ENCODE measurements at places on chromosomes 5 and 9.

- DNase-seq: no peak
Measured at GRCh38 chr9:127779136-127779981, 893 bp upstream of the SH2D3C start.

GRCh38 chr9:97237951-97238889 is 69.2 kb upstream of the CCDC180 start:
- peak; percentile 70 for DNase-seq

DNA sequence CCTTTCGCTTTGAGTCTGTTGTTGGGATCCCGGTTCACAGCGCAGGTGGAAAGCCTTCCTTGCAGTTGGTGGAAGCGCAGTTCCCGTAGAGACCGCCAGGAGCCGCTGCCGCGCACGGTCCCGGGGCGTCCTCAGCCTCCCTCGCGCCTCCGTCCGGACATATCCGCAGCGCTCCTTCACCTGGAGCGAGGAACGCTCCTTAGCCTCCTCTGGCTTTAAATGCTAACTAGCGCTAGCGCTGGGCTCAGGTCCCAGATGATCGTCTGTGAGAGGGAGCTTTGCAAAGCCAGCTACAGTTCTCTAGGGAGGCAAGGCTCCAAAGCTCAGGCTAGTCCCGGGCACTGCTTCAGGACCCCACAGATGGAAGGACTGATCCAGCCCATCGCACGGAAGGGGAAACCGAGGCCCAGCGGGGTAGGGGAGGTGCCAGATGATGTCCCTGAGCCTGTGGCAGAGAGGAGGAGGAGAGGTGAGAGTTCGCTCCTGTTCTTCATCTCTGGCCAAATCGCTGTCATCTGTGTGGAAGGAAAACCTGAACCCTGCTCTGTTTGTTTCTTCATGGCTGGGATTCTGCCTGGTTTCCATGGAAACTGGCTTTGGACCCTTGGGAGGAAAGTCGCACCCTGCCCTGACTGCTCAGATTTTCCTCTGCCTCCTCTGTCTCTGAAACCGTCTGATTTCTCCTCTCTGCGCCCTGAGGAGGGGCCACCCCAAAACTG is 31.4 kb downstream of the COL15A1 start:
- DNase-seq: peak; percentile 76

GRCh38 chr9:7827792-7828191 is 28.2 kb upstream of the DMAC1 start:
- no peak for DNase-seq

GRCh38 chr5:16578474-16578883 is 38.3 kb downstream of the RETREG1 start:
- no peak for DNase-seq

- DNase-seq: peak; percentile 61
Measured at GRCh38 chr9:79592726-79593493, 21.1 kb downstream of the TLE4 start.
